Stimulated activated CD8-positive, alpha-beta memory T cell treated with anti-CD3 and anti-CD28 coated beads, Interleukin-7, amount 100 ng/mL, for 24 hours (primary cell): ENCODE measurements at places on chromosomes 13 and 19.

DNA sequence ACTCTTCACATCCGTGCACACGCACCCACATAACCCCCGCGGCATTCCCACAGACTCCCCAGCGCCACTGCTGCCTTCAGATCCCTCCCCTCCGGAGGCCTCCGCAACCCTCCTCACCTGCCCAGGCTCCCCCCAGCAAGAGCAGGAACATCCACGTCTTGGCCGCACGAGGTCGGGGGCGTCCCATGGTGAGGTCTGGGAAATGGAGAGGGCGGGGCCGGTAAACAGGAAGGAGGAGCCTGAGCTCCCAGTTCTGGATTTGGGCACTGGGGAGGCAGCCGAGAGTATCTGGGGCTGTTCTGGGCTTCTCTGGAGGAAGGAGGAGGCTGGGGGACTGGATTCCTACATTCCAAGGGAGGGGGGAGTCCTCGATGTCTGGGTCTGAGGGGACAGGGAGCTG, 423 bp downstream of the KLK8 start:
- DNase-seq: no peak

DNA sequence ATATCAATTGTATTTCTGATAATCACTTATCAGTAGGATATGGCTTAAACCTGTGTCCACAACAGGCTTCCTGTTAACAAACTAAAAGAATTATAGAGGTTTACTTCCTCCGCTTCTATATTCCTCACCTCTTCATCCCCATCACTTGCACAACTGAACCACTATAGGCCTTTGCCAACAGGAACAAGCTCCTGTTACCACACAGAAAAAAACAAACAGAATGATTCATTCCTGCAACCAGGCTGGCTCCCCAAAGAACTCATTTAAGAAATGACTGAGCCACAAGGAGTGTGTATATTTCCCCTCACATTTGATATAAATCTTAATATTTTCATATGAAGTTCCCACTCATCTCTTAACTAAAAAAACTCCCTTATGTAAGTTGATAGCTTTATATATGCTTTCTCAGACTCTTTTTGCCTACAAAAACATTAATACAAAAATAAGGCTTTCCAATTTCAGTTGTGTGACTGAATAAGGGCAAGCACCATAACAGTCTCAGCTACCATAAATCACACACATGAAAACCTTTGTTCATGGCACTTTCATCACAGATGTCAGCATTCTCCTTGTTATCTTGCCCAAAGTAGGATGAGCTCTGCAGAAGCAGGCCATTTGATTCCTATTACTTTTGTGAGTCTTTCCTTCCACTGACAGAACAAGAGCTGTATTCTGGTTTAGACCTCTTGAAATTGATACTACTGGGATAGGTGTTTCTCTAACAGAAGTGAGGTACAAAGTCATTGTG, 366.8 kb downstream of the SLITRK1 start:
- no peak for DNase-seq

GRCh38 chr19:29568036-29569025, 37.8 kb upstream of the POP4 start:
- DNase-seq: no peak

DNA sequence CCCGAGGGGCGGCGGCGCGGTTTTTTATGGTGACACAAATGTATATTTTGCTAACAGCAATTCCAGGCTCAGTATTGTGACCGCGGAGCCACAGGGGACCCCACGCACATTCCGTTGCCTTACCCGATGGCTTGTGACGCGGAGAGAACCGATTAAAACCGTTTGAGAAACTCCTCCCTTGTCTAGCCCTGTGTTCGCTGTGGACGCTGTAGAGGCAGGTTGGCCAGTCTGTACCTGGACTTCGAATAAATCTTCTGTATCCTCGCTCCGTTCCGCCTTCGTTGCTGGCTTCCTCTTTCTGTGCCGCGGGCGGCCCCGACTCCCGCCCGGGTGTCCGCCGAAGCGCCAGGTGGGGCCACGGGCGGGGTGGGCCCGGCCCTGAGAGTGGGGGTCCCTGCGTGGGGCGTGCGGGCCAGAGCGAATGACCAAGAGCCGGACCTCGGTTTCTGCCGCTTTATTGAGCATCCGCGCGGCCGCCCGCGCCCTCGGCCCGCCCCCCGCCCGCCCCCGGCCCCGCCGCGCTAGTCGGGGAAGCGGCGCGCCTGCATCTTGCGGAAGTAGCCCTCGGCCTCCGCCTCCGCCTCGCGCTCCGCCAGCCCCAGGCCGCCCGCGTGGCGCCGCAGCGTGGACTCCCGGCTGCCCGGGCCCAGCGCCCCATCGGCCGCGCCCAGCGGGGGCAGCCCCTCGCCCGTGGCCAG, 9.6 kb downstream of the PLPPR3 start:
- no peak for DNase-seq

DNA sequence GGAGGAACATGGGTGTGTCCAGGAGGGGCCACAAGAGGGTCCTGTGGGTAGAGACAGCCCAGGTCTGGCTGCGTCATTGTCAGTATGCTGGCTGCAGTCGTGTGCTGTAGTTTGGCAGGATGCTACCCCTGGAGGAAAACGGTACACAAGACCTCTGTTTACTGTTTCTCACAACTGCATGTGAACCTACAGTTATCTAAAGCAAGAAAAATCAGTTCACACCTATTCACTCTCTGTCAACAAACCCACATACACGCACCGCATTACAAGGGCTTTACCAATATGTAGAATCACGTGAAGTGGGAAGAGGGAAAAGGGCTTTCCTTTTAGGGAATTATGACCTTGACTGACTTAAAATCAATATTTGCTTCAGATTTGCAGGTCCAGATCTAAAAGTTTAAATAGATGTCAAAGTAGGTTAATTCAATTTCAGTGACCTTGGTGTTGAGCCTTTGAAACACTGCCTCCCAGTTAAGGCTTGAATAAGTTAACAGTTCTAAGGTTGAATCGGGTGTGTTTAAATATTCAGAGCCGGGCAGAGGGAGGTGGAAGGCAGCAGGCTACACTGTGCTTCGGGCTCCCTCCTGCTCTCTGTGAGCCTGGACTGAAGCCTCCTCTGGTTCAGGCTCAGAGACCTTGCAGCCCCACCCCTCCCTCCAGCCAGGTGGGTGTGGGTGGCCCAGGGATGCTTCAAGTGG, 17.2 kb upstream of the MCF2L start:
- no peak for DNase-seq

GRCh38 chr19:18875726-18876125, 20.2 kb downstream of the CERS1 start:
- no peak for DNase-seq

DNA sequence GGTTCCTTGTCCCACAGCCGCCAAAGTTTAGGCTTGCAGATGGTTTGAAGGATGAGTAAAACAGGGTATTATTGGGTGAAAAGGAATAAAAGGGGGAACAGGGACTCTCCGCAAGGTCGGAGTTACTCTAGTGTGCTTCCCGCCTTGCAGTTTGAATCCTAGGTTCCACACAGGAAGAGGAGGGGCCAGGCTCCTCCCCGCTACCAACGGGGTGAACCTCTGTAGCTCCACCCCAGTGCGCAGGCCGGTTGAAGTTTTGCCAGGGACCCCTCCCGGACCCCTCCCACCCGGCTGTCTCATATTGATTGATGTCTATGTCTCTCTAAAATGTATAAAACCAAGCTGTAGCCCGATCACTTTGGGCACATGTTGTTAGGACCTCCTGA, 11.6 kb upstream of the GTF2F2 start:
- no peak for DNase-seq

- no peak for DNase-seq
These were observed 21.6 kb downstream of the SPATA13 start for GRCh38 chr13:24181991-24182702.

DNA sequence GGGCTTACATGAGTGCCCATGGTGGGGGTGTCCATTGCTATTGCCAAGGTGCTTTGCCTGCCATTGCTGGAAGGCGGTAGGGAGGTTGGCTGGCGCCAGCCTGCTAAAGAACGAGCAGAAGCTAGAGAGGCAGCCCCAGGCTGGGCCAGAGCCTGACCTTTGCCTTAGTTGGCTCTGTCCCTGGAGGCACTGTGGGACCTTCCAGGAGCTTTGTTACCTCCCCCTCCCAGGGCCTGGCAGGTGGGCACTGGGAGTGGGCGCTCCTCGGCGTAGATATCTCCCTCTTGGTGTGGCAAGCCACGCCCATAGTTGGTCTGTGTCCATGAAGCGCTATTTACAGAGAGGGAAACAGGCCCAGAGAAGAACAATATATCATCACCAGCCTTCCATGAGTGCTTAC, 2.3 kb upstream of the SLC25A42 start:
- no peak for DNase-seq
